ENCODE measurements at places on chromosomes 2 and 18.

DNA sequence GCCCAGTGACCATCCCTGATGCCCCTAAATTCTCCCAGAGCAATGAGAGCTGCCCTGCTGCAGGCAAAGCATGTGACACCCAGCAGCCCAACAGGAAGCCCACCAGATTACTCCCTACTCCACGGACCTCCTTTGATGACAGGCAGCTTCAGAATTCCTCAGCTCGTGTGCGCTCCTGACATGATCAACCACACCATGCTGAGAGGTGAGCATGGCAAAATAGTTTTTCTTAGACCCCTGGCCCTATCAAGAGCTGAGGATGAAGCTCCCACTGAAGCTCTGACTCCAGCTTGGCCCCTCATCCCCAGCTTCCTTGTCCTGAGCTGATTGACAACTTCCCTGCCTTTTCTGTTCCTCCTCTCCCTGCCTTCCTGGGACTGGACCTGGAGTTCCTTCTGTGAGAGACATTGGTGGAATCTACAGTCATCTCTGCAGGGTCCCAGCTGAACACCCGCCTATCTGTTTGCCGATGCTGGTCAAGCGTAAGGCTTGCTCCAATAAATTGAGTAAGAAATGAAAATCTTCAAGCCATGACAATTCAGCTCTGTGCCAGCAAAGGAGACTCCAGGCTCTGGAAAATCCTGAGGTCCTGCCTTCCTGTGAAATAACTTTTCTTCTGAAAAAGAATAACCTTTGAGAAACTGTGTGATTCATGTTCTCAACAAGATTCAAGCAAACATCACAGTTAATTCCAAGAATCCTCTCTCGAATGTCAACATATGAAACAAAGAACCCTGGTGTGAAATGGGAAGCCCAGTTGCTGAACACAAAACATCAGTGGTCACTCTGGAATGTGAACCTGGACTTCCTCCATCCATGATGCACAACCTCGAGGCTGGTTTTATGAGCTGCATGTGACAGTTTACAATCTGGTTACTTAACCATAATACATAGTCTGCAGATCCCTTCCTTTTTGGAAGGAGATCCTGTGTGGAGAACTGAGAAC is 201.1 kb downstream of the SPP2 start:
- no peak for DNase-seq

DNA sequence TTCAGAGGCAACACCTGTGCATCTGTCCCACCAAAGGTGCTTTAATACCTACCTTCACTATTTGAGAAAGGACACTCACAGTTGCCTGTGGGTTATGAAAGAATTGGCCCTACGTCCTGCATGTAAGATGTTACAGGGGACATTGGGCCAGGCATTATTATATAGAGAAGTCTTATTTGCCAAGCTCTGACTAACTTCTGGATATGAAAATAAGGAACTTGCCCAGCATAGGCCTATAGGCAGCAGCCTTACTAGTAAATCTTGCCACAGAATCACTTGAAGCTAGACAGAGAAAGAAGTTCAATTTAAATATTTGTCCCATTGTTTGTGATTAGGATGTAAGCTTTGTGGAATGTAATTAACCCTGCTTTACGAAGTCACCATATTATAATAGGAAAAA is 41.7 kb downstream of the NLRC4 start:
- no peak for DNase-seq

DNA sequence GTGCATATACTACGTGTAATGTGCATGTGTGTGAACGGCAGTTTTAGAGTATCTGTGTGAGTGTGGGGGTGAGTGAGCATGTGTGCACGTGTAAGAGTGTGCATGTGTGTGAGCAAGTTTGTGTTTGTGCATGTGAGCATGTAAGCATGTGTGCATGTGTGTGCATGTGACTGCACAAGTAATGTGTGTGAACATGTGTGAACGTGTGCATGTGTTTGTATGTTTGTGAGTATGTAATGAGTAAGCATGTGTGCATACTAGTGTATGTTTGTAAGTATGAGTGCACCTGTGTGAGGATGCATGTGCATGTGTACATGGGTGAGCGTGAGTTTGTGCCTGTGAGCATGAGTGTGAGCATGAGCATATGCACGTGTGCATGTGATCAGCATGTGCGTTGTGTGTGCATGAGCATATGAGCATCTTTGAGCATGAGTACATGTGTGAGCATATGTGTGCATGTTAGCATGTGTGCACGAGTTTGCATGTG is 90.7 kb downstream of the ZNF516 start:
- DNase-seq = no peak

DNA sequence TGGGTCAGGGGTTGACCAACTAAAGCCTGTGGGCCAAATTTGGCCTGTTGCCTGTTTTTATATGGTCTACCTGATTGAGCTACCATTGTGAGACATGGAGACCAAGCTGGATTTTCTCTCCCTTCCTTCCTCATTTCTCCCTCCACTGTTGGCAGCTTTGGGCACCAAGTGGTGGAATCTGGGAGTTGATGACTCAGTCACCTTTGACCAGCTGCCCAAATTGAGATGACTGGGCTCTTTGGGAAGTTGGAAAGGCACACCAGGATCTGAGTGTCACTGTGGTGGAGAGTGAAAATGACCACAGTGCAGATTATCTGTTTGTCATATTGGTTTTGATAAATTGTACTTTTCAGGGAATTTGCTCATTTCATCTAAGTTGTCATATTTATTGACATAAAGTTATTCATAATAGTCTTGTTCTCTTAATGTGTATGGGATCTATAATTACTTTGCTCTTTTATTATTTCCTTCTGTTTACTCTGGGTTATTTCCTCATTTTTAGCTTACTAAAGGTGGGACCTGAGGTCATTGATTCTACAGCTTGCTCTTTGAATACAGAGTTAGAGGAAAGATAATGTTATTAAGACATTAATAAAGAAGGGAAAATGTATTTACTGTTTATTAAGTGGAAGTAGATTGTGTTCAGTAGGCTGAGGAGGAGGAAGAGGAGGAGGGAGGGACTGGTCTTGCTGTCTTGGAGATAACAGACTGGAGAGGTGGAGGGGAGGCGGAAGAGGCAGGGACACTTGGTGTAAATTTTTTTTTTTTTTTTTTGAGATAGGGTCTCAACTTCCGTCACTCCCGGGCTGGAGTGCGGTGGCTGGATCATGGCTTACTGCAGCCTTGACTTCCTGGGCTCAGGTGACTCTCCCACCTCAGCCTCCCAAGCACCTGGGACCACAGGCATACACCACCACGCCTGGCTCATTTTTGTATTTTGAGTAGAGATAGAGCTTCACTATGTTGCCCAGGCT is 31.8 kb downstream of the AGFG1 start:
- peak; percentile 44 for DNase-seq

- no peak for DNase-seq
Observed at GRCh38 chr2:157269922-157270321, 12.4 kb downstream of the GALNT5 start.

Data from NCI-H1417 (cell line).